ENCODE measurements at places on chromosomes 13 and 19. TPM values are rescaled to one million over a fixed set of nuclear protein-coding genes. Genes with fewer than 3 reads are reported as not detected.

KMT5C gene
- 80.7 TPM for total RNA-seq

PROZ gene
- total RNA-seq, result not detected

ZSCAN4 gene
- total RNA-seq, result not detected

BCAM gene
- 146 TPM for total RNA-seq

RETN gene
- not detected for total RNA-seq

DACH1 gene
- 0.53 TPM for total RNA-seq

LYL1 gene
- total RNA-seq, result 0.24 TPM

MAST1 gene
- 11.9 TPM for total RNA-seq

DNA sequence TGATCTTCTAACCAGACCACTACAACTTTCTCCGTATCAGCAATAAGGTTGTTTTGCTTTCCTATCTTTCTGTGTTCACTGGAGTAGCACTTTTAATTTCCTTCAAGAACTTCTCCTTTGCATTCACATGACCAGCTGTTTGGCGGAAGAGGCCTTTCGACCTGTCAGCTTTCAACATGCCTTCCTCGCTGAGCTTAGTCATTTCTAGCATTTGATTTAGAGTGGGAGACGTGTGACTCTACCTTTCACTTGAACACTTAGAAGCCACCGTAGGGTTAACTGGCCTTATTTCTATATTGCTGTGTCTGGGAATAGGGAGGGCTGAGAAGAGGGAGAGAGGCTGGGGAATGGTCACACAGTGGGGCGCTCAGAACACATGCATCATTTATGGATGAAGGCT is 104.7 kb downstream of the TUBGCP3 start:
- DNase-seq, result no peak

GRCh38 chr13:33797622-33798021 is 20.3 kb upstream of the RFC3 start:
- no peak for DNase-seq

GRCh38 chr13:76335463-76335862 is 550.7 kb downstream of the KCTD12 start:
- DNase-seq, result no peak

GRCh38 chr13:110237875-110238817 is 68.8 kb downstream of the COL4A1 start:
- DNase-seq, result no peak

DNA sequence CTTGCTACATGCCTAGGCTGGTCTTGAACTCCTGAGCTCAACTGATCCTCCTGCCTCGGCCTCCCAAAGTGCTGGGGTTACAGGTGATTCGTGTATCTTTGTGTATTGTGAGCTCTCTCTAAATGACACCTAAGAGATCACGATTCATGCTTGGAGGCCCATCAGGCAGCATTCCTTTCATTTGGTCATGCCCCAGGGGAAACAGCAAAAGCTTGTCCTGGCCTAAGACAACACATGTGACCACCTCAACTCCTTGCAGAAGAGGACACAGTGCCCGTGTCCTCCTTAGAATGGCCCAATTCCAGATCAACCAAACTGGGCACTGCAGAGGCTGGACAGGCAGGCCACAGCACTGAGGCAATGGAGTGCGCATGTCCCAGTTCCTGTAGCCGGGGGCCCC is 32.5 kb downstream of the ZC3H4 start:
- peak; percentile 43 for DNase-seq

- DNase-seq, result peak; percentile 65
Measured at GRCh38 chr19:47305309-47305751, 4.3 kb upstream of the C5AR1 start.

- DNase-seq, result no peak
Measured at GRCh38 chr19:8020681-8021080, 15.2 kb upstream of the ELAVL1 start.

DNA sequence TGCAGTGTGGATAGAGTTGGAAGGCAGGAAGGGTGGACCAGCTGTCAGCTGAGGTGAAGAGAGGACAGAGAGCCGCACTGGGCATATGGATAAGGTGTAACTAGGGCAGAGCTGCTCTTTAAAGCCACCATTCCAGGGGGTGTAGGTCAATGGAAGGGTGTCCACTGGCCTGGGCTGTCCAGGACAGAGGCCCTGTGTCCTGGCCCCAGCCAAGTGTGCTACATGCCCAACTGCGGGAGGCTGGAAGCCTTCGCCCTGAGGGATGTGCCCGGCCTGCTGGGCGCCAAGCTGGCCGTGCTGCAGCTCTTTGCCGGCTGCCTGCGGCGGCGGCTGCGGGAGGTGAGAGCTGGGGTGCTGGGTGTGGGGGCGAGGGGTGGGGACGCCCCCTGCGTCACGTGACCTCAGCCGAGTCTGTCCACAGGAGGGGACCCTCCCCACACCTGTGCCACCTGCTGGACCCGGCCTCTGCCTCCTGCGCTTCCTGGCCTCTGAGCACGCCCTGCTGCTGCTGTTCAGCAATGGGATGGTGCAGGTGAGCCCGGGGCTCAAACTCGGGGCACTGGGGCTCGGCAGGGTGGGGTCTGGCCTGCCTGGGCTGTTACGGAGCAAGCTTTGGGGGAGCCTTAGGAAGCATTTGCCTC is 9.8 kb downstream of the PLK5 start:
- DNase-seq, result no peak

DNA sequence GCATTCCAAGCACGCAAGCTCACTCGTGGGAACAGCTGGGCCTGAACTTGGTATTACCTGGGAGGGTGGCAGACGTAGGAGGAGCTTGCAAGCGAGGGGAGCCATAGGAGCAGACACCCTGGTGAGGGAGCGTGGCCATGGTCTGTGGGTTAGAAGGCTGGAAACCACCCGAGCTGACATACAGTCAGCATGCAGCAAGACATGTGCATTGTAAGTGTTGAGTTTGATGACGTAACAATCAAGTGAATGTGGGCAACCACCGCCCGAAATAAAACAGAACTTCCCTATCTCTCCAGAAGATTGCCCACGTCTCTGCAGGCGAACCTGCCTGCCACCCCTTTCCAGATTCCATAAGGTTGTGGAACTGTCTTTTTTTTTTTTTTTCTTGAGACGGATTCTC is 26.8 kb downstream of the UBXN6 start:
- no peak for DNase-seq

DNA sequence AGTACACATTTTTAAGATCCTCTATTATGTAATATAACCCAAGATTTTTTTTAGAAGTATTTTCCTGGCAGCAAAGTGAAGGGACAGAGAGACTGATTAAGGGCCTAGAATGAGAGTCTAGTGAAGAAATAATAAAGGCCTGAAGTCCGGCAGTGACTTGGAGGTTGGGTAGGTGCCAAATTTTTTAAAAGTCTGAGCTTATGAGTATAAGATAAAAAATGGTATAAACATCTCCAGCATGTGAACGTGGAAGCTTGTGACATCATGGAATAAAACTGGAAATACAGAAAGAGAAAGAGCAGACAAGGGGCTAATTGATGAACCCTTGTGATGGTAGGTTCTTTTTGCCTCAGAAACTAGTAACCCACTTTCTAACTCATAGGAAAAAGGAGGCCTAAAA is 174.6 kb downstream of the SUCLA2 start:
- no peak for DNase-seq

DNA sequence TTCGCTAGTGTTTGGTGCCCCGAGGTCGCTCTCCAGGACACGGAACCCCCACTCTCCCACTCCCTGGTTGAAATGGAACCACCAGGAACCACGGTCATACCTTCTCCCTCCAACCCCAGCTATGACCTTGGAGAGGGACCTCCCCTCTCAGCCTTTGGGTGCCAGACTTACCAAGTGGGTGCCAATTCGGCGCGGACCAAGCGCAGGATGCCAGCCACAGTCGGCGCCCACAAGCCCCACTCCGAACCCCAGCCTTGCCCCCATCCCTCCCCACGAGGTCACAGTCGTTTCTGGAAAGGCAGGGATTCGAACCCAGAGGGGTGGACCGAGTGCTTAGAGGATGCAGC is 910 bp downstream of the PDE4C start:
- no peak for DNase-seq

DNA sequence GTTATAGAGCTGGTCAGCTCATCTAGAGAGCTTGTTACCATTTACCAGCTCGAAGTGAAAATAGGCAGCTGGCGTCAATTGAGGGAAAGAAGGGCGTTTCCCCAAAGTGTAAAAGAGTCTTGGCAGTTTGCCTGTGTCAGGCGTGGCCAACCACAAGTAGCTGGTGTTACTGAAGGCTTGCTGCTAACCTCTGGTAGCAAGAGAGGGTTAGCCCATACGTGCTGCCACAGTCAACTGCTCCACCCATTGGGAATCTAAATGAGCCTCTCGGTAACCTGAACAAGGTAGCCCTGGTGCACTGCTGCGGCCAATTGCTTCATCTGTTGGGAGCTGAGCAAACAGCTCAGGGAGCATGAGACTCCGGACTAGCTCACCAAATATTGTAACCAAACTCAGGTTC is 314.9 kb upstream of the SLITRK5 start:
- peak; percentile 57 for DNase-seq

GRCh38 chr13:28679628-28680027 is 20.7 kb downstream of the POMP start:
- DNase-seq, result no peak

- no peak for DNase-seq
Measured at GRCh38 chr19:33568706-33569105, 47.1 kb upstream of the PEPD start.

DNA sequence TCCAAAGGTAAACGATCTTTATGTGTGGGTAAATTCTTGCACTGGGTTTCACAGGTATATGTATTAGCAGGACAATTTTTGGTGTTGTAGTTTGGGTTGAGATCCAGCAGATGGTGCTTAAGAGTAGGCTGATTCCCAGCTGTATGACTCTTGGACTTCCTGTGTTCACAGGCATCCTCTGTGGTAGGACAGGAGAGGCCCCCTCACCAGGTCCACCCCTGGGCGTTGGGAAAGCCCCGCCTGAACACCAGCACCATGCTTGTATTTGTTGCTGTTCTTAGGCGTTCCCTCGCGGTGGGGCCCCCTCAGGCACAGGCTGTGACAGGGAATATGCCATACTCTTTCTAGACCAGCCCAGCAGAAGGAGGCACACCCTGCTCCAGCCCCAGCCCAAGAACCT is 49.5 kb upstream of the PCDH17 start:
- DNase-seq, result no peak

DNA sequence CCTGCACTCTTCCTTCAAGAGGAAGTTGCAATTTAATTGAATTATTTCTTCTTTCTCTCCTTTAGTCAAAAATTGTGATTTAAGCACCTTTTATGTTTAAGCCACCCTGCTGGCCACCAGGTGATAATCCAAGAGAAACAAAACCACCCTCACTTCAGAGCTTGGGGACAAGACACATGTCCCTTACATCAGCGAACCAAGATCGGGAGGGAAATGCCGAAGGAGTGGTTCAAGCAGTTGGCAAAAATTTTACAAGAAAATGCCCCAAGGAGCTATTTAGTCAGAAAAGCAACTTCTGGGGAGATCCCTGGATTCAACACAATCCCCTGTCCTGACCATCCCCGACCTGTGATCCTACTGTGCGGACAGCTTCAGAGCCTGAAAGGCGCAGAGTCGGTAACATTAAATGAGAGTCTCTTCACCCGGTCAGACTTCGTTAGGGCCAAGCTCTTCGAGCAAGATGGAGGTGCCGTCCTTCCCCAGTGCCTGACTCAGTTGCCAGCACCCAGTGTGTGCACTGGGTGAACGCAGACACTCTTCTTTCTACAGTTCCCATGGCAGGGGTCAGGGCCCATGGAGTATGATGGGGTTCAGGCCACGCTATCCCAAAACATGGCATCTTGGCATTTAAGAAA is 78.6 kb upstream of the TM9SF2 start:
- DNase-seq, result no peak

- no peak for DNase-seq
Measured at GRCh38 chr13:59743195-59743594, 420.5 kb downstream of the DIAPH3 start.

DNA sequence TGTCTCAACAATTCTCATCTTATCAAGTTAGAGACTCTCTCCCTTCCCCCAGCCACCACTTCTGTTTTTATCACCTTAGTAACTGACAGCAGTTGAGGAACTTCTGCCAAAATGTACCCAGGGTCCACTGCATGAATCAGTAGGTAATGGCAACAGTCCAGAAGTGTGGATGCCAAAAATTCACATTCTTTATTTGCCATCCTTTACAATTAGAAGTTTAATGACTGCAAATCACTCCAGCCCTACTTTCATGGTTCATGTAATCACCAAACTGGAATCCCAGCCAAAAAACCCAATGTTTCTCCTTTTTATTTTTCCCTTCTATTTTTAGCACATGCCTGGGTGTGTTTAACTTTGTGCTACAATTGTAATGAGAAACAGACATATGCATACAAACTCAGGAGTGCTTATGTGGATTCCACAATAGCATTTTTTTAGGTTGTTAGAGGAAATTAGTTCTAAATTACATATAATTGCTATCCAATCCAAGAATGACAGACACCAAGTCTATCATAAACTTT is 243.5 kb downstream of the RGCC start:
- DNase-seq, result no peak

DNA sequence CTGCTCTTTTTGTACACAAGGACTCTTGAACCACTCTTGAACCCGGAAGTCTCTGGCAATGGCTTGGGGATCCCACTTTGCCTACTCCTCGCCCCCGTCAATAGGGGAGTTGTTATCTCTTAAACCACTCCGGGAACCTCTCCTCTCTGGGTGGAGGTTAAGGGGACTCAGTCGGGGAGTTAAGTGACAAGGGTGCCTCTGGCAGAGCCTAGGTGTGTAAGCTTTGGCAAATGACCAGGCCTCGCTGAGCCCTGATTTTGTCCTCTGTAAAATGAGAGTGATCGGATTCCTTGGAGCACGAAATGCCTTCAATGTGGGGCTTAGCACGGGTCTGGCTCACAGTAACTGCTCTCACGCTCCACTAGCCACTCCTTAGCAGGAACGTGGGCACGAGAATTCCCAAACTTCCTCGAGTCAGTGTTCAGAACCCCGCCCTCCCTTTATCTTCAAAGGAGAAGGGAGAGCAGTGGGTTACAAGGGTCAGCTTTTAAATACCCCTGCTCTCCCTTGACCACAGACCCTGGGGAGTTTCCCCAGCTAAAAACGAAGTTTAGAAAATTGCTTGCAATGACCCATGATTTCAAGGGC is 193.3 kb downstream of the KATNAL1 start:
- DNase-seq, result no peak

All from PC-9 (cell line).